ENCODE measurements at places on chromosomes 7 and 10.

GRCh38 chr7:26190417-26190869, 10.1 kb downstream of the HNRNPA2B1 start:
- no peak for DNase-seq

DNA sequence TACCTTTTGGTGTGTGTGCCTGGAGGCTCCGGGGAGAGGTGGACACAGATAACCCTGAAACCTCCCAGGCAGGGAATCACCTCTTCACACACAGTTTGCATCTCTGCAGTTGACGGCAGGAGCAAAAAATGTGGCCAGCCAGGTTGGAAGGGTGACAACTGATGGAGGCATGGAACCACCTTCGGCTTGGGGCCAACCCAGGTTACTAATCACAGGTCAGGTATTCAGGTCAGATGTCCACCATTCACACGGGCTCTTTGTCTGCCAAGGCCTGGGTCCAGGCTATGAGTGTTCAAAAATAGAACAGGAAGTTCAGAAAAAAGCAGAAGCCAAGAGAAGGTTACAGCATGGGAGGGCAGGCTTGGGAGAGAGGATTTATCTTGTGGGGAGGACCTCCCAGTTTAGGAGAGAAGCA, 137.2 kb upstream of the EFCAB10 start:
- DNase-seq, result no peak

GRCh38 chr10:7471720-7472367, 61.0 kb upstream of the SFMBT2 start:
- no peak for DNase-seq

GRCh38 chr10:48485711-48486110, 119.2 kb downstream of the ARHGAP22 start:
- DNase-seq, result no peak

- DNase-seq, result no peak
Observed at GRCh38 chr7:142690554-142691182, 58.6 kb upstream of the PRSS1 start.

DNA sequence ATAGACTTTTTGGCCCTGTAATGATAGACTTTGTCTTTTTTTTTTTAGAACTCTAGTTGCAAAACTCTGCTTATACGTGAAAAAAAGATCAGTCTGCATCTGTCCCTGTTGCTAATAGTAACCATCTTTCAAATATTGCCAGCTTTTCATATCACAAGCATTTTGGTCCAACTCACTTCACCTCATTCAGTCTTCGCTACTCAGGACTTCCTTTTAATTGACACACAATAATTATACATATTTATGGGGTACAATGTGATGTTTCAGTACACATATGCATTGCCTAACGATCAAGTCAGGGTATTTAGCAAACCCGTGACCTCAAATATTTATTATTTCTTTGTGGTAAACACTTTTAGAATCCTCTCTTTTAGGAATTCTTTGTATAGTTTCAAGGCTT, 867.0 kb upstream of the C7orf33 start:
- no peak for DNase-seq

DNA sequence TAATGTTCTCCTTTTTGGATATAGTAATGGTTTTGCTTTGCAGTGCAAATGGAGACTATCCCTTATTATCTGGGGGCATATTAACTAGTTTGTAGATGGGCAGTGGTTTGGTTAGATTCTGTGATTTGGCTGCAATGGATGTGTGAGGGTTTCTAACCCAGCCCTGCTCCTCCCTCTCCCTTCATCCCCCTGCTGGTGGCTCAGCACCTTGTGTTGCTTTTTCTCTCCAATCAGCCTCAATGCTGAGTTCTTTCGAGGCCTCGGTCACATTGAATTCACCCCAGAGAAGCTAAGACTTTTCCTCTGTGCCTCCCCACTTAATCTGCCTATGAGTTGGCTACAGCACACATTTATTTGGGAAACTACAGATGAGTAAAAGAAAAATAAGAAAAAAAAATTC, 120.0 kb downstream of the MALRD1 start:
- no peak for DNase-seq

DNA sequence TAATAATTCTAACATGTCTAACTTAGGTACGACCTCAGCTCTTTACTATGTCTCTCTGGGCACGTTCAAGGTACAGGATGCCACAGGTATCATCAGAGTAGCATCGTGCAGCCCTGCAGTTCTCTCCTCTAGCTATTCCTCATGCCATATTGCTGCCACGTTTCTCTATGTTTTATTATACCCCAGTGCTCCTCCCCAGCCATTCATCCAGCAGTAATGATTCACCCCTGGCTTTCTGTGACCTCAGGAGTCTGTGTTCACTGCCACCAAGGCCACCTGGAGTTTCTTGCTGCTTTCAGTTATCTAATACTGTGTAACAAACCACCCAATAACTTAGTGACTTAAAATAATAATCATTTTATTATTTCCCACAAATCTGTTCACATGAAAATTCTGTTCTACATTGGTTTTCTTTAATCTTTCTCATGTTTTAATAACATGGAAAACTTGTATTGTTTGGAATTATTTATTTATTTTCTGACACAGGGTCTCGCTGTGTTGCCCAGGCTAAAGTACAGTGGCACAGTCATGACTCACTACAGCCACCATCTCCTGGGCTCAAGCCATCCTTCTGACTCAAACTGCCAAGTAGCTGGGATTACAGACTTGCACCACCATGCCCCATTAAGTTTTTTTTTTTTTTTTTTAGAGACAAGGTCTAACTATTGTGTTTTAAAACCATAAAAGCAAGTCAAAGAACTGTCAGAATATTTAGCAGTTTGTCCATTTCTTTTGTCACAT, 21.8 kb downstream of the REEP3 start:
- no peak for DNase-seq

DNA sequence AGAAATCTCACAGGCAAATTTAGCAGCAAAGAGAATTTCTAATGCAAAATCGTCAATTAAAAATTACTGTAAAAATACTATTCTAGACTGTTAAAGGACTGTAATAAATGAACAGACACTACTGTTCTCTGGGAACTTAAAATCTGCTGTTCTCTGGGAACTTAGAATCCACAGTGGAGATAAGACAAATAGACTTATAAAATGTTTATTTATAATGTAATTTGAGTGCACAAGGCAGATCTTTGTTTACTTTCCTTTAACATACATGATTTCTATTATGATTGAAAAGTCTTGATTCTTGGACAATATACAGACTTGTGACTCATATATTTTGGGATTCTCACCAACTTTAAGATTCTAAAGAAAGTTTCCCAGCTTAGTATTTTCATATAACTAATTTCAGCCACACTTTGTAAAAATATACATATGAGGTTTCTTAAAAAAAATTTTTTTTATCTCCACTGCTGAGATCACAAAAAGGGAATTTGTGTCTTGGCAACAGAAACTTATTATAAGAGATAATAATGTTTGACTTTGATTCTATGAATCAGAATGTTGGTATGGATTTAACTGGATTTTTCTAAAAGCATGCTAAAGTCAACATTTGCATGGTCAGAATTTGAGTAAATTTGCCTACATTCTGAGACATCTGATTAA, 166.3 kb upstream of the RHOBTB1 start:
- DNase-seq, result no peak

- no peak for DNase-seq
Observed at GRCh38 chr7:158650821-158651225, 53.8 kb downstream of the NCAPG2 start.

DNA sequence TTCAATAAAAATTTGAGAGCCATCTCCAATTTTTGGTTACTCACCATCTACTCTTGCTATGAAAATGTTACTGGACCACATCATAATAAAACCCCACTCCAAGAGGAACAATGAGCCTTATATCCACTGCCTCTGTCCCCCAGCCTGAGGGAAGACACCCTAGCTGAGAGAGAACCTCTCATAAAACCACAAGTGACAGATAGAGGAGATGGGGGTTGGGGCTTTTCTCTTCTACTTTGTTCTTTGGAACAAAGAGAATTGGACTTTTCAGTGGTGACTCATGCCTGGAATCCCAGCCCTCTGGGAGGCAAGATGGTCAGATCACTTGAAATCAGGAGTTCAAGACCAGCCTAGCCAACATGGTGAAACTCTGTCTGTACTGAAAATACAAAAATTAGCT, 27.6 kb upstream of the TAS2R16 start:
- DNase-seq, result no peak

DNA sequence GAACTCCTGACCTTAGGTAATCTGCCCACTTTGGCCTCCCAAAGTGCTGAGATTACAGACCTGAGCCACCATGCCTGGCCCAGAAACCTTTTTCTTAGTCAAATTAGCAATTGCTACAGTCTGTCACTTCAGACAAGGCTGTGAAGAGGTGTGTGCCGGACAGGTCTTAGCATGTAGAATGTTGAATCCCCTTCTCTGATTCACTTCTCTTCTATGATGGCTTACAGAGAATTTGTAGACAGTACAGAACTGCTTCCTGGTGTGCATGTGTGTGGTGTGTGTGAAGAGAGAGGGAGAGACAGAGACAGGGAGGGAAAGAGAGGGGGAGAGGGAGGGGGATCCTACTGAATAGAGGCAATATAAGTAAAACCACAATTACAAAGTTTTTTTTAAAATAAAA, 150.4 kb downstream of the PARD3 start:
- DNase-seq, result no peak

DNA sequence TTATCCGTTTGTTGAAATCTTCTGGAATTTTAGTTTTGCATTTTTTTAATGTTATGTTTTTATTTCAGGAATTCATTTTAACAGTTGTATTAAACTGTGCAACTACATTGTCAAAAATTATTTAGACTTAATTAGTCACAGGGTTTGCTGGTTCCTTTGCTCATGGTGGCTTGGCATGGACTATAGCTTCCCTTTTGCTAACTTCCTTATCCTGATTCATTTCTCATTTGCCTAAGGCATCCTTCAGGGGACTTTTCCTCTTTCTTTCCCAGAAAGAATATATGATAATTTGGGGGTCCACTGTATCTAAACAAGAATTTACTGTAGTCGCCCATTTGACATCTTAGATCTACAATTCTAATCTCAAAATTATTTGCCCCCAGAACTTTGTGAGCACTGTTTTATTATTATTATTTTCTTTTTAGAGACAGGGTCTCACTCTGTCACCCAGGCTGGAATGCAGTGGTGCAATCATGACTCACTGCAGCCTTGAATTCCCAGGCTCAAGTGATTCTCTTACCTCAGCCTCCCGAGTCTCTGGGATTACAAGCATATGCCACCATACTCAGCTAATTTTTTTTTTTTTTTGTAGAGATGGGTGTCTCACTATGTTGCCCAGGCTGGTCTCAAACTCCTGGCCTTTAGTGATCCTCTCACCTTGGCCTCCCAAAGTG, 13.9 kb downstream of the FIGNL1 start:
- DNase-seq, result no peak

- DNase-seq, result no peak
Observed at GRCh38 chr7:36939816-36940215, 215.5 kb upstream of the AOAH start.

- peak; percentile 63 for DNase-seq
Observed at GRCh38 chr7:138753610-138754009, 44.2 kb upstream of the TMEM213 start.

GRCh38 chr7:135179321-135179925, 8.9 kb upstream of the CYREN start:
- no peak for DNase-seq

- no peak for DNase-seq
Observed at GRCh38 chr10:114686013-114686412, 27.9 kb upstream of the ABLIM1 start.

- DNase-seq, result no peak
Observed at GRCh38 chr10:57657164-57657765, 610.4 kb downstream of the IPMK start.

DNA sequence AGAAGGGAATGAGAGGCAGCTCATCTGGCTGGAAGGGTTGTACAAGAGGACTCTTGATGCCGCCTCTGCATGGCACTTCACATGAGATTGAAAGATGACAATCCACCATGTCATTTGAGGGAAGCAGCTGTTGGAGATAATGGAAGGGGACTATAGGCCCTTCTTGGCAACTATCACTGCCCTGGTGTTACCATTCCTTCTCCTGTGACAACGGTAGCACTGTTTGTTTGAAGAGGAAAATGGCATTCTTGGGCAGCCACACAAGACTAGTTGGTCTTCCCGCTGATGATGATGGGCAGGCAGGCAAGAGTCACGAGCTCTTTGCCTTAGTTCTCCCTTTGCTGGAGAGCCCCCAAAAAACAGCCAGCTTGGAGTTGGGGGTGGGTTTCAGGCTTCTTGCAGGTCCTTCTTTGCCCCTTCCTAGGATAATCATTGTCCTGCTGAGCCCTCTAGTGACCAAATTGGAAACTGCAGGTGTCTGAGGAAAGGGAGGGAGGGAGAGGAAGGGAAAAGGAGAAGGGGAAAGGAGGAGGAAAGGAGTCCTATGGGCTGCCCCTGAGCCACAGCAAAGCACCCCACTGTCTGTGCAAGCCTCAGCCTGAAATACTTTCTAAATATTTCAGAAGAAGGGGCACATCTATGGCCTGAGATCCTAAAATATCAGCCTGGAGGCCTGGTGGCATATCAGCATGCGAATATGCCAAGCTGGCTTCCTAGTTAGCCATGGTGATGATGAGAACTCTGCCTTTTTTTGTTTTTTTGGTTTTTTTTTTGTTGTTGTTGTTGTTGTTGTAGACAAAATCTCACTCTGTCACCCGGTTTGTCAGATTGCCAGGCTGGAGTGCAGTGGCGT, 165.6 kb upstream of the KMT2E start:
- peak; percentile 26 for DNase-seq

- no peak for DNase-seq
Observed at GRCh38 chr10:99438890-99439289, 8.5 kb upstream of the GOT1 start.

DNA sequence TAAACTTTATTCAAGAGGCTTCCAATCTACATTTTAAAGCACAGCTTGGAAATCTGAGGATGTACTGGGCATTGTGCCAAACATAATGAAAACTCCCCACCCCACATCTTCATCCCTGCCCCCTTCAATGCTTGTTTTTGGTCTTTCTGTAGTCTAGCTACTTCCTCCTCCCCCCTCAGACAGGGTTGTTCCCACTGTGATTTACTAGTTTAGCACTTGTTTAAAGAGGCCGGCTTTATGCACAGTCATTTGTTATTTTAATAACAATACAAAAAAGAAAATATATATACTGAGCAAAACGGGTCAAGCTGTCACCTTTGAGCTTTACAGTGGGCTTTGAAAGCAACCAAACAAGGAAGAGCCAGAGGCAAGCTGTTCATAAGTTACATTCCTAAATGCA, 132.6 kb downstream of the CHRM2 start:
- no peak for DNase-seq

GRCh38 chr7:96663457-96663856, 46.2 kb downstream of the SEM1 start:
- DNase-seq, result no peak

GRCh38 chr10:35613597-35614226, 8.6 kb downstream of the GJD4 start:
- no peak for DNase-seq

- no peak for DNase-seq
Observed at GRCh38 chr7:101924171-101924570, 106.7 kb downstream of the CUX1 start.

DNA sequence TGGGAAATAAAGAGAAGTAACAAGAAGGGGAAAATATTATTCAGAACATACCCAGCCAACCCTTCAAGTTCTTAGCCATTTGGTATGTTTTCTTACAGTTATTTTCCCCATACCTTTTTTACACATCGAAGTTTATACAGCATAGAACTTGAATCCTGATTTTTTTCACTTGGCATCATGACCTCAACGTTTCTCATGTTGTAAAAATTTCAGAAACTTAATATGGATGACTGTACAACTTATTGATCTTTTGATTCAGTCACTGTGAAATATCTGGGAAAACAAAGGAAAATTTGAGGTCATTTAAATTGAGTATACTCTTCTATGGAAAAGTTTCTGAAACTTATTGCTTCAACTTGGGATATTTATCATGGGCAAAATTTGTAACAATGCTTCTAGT, 103.6 kb upstream of the FAM171A1 start:
- no peak for DNase-seq

All from natural killer cell (primary cell).